ENCODE measurements at places on chromosomes 12 and 14.

- no peak for DNase-seq
Measured at GRCh38 chr14:38137005-38137404, 70.7 kb upstream of the SSTR1 start.

DNA sequence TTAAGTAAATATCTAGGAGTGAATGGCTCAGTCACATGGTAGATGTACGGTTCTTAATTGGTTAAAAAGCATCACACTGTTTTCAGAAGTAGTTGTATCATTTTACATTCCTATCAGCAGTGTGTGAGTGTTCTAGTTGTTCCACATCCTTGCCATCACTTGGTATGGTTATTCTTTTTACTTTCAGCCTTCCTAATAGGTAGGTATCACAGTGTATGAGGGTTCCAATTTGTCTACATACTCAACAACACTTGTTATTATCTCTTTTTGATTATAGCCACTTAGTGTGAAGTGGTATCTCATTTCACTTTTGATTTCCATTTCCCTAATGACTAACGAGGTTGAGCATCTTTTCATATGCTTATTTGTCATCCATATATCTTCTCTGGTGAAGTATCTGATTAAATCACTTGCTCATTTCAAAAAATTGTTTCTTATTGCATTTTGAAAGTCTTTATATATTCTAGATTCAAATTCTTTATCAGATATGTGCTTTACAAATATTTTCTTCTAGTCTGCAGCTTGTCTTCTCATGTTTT, 3.5 kb upstream of the SPRYD3 start:
- no peak for DNase-seq

GRCh38 chr12:115872919-115873357, 404.6 kb downstream of the MED13L start:
- DNase-seq, result no peak

- no peak for DNase-seq
Measured at GRCh38 chr12:33310471-33310870, 129.1 kb downstream of the SYT10 start.

- DNase-seq, result no peak
Measured at GRCh38 chr14:91005716-91006115, 54.7 kb downstream of the RPS6KA5 start.

All from AML-193 (cell line).